ENCODE measurements at places on chromosomes 12 and 14.

DNA sequence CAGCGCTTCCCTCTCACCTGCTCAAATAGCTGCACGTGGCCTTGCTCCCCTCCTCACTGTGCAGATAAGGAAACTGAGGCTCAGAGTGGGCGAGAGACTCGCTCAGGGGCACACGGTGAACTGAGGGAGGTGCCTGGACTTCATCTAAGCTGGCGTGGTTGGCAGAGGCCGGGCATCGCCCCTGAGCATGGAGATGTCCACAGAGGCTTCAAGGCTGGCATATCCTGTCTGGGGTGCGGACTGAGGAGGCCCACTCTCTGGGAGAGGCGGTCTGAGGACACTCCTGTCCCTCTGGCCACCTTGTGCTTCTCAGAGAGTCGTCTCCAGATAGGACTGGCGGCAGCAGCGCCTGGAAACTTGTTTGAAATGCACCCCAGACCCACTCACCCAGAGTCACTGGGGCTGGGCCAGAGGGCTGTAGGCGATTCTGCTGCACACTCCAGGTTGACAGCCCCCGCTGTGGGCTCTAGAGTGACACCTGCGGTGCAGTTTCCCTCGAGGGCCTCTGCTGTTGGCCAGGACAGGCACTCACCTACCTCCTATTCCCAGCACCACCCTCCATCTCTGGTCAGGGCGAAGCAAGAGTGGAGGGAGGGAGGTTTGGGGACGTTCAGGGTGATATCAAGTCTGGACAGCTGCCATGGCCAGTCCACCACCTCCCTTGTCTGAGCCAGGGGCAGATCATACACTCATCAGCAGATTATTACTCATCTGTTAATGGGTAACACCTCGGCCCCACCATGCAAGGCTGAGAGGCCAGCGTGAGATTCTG, 11.2 kb upstream of the LBHD2 start:
- no peak for DNase-seq

DNA sequence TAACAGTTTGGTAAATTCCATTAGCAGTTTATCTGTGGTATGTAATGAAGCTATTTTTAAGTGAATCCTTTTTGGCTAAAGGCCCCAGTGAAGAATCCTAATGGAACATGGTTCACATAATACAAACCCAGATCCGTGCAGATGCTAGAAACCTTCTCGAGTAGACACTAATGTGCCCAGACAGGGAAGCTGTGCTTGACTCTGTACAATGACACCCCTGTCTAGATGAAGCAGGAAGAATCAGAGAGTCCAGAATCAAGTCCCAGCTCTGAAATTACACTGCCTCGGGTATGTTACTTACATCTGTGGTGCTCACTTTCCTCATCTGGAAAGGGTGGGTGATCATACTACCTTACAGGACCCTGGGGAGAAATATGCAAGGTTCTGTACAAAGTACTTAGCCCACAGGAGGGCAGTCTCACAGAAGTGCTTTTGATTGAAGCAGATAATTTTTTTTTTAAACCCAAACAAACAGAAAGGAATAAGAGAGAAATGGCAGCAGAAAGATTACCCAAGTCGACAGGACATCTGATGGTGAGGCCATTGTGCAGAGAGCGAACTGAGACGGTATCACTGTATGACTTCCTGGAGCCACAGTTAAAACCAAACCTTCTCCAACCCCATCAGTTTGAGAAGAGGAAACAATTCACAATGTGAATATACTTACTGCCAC, 8.5 kb downstream of the CRACR2A start:
- no peak for DNase-seq

DNA sequence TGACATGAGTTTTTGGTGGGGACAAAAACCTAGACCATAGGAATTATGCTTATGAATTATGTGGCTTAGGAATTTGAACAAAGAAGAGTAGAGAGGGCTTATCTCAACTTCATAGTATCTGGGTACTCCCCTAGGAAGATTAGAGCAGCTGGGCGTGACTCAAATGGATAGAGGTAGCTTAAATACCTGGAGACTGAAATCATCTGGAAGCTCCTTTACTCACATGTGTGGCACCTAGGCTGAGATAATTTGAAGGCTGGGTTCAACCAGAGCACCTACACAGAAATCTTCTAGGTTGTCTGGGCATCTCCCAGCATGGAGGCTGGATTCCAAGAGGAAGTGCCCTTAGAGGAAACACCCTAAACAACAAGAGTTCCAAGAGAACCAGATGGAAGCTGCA, 393.9 kb downstream of the ADAMTS20 start:
- no peak for DNase-seq

DNA sequence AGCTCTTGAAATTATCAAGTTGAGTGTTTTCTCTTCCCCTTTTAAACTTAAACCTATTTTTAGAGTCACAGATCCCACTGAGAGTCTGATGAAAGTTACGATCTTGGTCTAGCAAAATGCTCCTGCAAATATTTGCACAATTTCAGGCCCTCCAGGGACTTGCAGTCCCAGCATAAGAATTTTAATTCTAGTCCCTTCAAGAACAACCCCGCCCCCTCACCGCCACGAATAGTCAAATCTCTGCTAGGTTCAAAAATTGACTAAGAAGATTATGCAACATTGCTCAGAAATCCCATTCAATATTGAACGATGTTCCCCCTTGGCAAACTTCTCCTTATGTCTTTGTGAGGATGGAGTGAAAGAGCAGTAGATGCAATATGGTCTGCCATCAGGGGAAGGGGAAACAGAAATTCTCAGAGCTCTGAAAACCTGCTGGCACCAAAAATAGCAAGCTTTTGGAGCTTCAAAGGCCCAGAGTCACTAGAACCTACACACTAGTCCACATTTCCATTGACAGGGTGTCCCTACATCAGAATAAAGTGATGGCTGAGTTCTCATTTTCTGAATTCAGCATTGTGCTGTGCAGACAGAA, 127.5 kb upstream of the CCDC175 start:
- DNase-seq: no peak

- no peak for DNase-seq
Measured at GRCh38 chr12:100395811-100396210, 38.9 kb downstream of the SLC17A8 start.

DNA sequence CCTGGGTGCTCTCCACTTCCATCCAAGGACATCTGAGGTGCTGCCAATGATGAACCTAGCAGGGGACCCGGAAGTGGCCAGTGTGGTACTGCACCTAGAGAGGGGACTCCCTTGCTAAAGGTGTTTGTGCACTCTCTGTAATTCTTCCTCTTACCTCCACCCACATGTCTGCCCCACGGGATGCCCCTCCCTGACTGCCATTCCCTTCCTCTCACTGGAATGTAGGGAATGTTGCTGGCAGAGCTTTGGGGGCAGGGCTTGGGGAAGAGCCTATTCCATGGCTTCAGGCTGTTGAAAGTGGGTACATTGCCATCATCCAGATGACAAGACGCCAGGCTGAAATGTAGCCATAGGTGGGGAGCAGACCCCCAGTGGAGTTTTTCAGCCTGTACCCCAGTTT, 153.2 kb downstream of the SMOC1 start:
- DNase-seq: no peak

GRCh38 chr12:122688291-122688690, 14.9 kb downstream of the HCAR2 start:
- DNase-seq: no peak

GRCh38 chr14:30657606-30658163, 35.6 kb downstream of the SCFD1 start:
- no peak for DNase-seq

DNA sequence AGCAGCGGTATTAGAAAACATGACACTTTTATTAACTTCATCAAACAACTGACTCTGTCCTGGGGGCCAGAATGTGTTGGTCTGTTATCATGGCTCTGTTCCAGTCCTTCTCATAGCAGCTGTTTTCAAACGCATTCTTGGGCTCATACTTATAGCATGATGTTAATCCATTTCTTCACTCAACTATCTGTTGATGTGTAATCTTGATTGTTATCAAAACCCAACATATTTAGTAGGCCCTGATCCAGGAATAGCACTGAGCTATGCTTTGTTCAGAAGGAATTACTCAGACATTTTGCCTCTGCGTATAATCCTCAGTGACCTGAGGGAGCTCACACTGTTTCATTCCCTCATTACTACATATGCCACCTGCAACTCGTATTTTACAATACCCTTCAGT, 315.9 kb downstream of the BMP4 start:
- DNase-seq: no peak

GRCh38 chr12:43621262-43621661, 69.3 kb upstream of the ADAMTS20 start:
- no peak for DNase-seq

DNA sequence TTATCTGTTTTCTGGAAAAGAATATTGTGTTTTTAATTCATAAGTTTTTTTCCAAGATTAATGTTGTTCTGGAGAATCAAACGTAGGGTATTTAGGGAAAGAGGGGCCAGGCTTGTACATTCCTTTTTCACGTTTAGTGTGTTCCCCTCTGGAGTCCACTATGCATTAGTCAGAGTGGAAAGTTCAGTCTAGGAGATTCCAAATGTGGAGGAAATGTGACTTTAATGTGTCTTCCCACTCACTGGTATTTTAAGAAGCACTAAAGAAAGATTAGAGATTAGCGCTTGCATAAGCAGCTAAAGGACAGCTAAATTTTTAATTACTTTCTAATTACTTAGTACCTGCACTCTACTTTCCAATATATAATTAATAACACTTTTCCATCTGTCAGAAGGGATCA, 4.4 kb upstream of the PDE6H start:
- DNase-seq: no peak

- no peak for DNase-seq
Measured at GRCh38 chr14:53520078-53520928, 367.2 kb upstream of the DDHD1 start.

DNA sequence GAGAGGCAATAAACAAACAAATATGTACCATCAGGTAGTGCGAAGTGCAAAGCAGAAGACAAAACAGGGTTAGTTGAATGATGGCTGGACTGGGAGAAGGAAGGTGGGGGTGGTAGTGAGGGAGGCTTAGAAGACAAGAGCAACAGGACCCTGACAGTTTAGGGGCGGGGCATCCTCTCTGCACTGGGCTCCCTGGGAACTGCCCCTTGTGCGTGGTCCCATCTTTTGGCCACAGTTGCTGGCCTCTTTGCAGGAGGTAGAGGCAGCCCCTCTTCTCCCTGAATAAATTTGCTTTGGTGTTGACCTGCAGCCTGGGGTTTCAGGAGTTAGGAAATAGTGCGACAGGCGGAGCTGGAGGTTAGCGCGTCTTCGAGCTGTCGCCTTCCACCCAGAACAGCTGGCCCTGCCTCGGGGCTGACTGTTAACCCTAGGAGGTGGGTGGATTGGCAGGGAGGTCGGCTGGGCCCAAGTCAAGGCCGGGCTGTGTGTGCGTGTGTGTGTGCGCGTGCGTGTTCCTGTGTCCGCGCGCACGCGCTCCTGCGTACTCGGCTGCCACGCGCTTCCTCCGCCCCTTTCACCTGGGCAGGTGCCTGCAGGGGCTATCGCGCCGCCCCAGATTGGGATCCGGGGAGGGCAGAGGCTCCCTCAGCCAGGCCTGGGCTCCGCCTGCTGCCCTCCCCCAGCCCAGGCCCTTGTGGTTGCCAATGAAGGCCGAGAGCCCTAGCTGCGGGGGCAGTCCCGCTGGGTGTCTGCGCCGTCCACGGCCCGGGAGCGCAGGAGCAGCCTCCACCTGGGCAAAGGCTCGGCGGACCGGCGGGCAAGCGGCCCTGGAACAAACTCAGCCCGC, 180.8 kb downstream of the ADCK1 start:
- DNase-seq: no peak

DNA sequence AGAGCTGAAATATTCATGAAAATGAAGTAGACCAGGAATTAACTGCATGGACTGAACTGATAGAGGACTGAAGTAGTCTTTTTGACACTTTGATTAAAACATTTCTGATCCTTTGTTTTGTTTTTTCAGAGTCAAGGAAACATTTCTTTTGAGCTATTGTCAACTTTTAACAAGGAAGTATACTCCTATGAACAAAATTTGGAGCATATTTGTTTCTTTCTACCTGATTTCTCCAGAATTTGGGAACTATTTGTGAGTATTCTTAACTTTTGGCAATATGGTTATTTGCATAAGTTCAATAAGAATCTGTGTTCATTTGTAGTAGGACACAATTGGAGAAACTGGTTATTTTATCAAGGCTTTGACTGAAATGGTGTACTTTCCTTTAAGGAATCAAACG, 71.3 kb upstream of the HECTD1 start:
- DNase-seq: no peak

DNA sequence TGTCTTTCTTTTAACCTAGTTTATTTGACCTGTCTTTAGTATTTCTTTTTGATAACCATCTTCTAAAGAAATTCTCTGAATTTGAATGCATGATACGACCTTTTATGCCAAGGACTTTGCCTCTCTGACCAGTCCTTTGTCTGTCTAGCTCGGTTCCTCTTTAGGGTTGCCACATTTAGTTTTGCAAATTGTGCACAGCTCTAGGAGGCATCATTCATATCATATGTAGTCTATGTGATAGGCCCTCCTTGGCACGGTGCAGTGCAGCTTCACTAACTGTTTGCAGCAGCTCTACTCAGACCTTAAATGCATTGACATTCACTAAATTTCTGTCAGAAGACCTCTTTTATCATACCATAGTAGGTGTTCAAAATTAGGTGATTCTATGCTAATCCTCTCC, 75.6 kb downstream of the USP15 start:
- no peak for DNase-seq

- DNase-seq: no peak
Measured at GRCh38 chr14:42428996-42429395, 822.3 kb downstream of the LRFN5 start.

Measured in HuH-7.5 (cell line).